NCI-H187 treated with DMSO at 0.1 percent for 48 hours (cell line): ENCODE measurements at places on chromosomes 7 and 10.
A peak's percentile ranks its signal among the peaks of the same experiment; 100 is the strongest.

DNA sequence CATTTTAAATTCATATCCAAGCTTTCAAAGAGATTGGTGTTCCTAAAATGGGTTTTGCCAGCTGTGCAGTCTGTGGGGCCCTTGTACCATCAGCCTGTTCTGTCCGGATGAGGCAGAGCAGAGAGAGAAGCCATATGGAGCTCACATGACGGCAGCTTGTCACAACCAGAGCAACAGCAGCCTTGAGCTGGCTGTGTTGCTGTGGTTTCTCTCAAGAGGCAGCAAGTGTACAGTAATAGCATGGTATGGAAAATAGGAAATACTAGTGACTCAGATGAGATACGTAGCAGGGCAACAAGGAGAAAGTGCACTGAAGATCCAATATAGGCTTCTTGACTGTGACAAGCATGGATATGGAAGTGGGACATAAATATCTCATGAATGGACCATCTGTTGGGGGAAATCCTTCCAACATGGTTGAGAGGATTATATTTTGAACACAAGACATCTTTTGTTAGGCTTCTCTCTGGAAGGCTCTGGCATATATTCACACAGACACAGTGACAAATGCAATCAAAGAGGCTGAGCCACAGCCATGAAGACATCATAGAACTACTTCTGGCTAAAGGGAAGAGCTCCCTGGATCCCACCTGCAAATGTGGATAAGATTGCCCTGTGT, 251.0 kb upstream of the TAC1 start:
- peak; percentile 69 for DNase-seq

- no peak for DNase-seq
These were observed 53.7 kb downstream of the HACD1 start for GRCh38 chr10:17563452-17563851.

- no peak for DNase-seq
These were observed 370.1 kb downstream of the ADRA2A start for GRCh38 chr10:111446966-111447365.

DNA sequence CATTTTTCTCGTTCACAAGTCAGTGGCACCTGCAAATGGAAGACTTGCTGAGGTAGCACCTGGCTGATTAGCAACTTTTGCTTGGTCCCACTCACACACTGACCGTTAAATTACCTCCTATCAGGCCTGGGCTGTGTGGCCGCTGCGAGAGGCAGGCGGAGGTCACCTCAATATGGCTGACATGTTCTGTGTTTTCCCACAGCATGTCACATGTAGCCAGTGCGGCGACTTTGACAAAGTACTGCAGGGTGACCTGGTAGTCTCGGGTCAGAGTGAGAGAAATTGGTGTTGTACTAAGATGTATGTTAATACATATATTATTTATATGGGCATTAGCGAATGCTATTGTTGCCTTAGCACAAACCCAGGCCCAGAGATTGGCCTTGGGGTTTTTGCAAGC, 307.5 kb downstream of the LRMDA start:
- no peak for DNase-seq

- DNase-seq, result no peak
These were observed 34.0 kb downstream of the PRSS2 start for GRCh38 chr7:142804728-142805207.

GRCh38 chr7:129110258-129110981, 34.1 kb upstream of the TSPAN33 start:
- DNase-seq, result no peak

DNA sequence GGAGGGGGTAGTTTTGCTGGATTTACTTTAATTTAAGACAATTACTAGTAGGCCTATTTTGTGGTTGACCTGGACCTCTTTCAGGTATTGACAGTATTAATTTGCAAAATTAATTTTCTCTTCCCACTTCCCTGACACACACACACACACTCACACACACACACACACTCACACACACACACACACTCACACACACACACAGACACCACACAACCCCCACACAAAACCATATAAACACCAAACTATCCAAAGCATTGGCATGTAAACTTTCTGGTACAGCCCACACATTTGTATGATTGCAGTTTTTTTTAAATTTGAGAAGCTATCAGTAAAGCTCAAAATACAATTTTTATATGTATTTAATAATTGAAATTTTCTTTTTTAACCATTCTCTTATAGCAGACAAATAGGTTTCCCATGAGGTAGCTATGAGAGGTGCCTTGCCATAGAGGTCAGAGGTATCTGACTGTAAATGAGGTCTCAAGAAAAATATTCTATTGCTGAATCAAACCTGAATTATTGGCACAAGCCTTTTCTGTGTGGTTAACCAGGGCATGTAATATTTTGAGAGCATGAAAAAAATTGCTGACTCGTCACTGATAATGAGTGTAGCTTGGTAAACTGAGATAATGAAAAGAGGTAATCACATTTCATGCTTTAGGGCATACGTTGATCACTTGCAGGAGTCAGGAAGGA, 306.5 kb downstream of the GATA3 start:
- no peak for DNase-seq

DNA sequence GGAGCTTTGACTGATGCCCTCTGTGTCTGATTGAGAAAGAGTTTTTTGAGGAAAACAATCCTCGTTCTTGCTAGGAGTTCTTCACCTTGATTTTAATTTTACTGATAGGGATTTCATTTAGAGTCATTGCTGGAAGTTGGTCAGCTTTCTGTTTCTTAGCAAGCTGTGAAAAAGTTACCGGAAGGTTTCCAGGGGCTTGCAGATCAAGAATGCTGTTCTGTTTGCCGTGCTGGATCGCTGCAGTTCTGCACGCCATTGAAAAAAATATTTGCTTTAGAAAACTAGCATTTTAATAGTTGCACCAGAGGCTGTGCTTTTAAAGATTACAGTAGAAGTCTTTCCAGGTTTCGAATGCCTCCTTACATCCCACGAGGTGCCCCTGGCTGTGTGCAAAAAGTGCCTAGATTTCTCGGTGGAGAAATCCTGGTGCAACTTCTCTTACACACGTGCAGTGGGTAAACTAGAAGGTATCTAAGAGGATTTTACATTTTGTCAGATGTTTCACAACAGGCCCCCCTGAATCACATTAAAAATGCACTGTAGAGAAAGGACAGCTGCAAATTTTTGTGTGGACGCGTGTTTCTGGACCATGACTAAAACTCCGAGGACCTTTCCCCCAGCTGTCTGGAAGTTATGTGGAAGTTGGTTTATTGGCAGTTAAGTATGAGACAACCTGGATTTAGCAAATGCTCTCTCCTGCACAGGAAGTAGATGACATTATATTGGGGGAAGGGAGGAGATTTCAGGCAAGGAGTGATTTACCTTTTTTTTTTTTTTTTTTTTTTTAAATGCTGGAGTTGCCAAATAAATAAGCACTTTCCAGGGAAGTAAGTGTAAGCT, 5.8 kb downstream of the TCF7L2 start:
- DNase-seq, result no peak

DNA sequence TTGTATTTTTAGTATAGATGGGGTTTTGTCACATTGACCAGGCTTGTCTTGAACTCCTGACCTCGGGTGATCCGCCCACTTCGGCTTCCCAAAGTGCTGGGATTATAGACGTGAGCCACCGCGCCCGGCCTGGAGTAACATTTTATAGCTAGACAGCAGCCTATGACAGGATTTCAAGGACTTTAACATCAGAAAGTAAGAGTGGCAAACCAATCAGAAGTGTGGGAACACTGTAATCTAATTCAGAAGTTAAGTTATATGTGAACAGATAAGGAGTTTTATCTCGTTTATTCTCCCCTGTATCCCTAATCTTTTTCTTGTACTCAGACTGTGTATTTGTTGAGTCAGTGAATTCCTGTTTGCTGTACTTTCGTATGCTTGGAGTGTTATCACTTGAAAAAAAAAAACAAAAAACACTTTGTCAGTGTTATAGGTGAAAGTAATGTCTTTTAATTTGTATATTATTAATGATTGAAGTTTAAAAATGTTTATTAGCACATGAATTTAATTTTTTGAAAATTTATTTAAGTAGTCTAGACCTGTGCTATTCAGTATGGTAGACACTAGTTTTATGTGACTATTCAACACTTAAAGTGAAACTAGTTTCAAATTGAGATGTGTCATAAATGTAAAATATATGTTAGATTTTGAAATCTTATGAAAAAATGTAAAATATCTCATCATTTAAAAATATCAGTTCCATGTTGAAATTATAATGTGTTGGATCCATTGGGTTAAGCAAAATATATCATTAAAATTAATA, 38.6 kb downstream of the RSBN1L start:
- DNase-seq, result no peak

DNA sequence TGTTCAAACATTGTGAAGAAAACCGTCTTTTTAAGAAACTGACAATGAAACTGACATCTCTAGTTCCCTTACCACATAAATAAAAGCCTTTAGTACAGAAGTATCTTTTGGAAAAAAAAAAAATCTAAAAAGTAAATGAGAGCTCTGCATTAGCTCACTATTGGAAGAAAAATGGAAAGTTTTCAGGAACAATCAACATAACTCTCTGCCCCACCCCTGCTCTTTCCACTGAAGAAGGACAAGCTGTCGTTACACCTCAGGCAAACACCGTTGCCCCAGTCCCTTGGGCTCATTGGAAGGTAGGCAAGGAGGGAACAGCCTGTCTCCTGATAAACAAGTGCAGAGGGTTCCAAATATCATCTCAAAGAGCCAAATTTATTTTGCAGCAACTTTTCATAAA, 22.4 kb upstream of the C1QL3 start:
- no peak for DNase-seq
